Activated CD4-positive, alpha-beta T cell treated with anti-CD3 and anti-CD28 coated beads, Interleukin-2, amount 50 U/mL, for 1 hour (primary cell): ENCODE measurements at places on chromosomes 4 and X.

DNA sequence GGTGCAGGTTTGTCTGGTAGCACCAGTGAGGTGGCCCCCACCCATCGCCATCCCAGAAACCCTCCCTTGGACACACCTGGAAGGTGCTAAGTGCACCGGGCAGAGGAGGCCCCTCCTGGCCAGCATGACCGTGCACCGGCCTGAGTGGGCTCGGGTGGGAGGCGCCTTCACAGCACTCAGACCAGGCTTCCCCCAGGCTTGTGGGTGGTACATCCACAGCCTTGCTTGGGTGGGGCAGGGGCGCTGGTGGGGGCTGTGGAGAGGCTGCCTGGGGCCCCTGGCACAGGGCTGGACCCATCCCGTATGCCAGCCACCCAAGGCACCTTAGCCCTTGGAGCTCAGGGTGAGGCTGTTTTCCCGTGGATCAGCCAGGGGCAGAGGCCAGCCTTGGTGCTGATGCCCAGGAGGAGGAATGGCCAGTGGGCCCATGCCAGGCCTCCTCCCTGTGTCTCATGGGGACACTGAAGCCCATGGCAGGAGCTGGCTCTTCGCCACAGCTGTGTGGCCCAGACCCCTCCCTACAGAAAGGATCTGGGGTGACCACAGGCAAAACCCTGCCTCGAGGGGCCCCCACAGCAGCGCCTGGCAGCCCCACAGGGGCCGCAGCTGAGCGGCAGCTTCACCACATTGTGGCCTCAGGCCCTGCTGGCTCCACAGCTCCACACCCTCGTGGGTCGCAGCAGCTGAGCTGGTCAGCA, 21.4 kb downstream of the NKX1-1 start:
- no peak for DNase-seq

DNA sequence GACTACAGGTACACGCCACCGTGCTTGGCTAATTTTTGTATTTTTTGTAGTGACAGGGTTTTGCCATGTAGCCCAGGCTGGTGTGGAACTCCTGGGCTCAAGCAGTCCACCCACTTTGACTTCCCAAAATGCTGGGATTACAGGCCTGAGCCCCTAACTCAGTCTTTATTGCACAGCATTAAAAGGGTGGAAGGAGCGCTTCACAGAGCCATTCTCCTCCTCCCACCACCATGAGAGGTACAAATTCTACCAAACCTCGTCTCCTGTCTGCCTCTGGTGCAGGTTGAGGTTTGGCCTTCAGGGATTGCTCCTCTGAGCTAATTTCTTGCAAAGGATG, 52.3 kb downstream of the TLR10 start:
- DNase-seq, result no peak

GRCh38 chrX:119249891-119250290, 13.8 kb downstream of the PGRMC1 start:
- no peak for DNase-seq

GRCh38 chr4:95549246-95550114, 707 bp upstream of the UNC5C start:
- DNase-seq, result no peak

DNA sequence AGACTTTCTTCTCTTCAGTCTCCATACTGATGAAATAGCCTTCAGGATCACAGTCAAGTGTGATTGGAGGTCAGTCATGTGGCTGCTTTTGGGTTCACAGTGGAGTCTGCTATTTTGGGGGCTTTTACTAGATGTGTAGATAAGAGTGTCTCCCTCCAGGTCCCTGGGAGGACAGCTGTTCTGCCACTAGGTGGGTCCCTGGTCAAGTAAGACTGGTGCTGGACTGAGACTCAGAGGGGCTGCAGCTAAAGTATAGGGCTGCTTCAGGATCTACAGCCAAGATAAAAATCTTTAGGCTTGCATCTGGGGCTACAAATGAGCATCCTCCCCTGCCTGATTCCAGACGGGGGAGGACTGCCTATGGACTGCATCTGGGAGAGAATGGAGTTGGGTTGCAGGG, 200.7 kb upstream of the ANKRD50 start:
- DNase-seq, result no peak

DNA sequence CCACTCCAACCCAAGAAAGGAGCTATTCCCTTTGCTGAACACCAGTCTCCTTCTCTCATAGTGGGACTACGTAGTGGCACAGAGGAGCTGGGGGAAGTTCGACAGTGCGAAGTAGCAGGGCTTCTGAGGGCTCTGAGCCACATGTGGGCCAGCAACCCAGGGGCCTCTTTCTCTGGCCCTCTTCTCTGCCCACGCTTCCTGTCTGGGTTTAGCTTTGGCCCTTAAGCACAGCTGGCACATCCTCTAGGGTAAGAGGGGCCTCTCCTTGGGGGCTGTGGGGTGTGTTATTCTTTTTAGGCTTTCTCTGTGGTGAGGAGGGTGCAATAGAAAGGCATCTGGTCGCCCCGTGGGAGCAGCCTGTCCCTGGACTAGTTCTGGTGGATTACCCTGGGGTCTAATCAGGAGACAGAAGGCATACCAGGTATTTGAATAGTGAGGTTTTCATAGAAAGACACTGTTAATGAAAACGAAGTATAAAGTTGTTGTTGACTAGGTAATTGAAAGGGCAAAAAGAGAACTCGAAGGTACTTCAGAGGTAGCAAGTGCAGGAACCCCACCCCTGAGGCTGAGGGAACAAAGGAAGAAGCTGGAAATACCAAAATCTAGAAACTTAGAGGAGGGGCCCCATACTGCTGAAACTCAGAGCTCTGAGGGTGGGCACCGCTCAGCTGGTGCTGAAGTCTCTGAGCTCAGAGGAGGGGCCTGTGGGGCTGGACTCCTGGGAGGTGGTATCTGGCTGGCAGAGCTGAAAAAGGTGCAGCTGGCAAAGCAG, 151.9 kb upstream of the RPS6KA3 start:
- DNase-seq, result no peak

GRCh38 chr4:6229095-6229494, 28.7 kb upstream of the JAKMIP1 start:
- no peak for DNase-seq

GRCh38 chrX:14032406-14032805, 2.7 kb upstream of the GEMIN8 start:
- DNase-seq, result peak; percentile 45

DNA sequence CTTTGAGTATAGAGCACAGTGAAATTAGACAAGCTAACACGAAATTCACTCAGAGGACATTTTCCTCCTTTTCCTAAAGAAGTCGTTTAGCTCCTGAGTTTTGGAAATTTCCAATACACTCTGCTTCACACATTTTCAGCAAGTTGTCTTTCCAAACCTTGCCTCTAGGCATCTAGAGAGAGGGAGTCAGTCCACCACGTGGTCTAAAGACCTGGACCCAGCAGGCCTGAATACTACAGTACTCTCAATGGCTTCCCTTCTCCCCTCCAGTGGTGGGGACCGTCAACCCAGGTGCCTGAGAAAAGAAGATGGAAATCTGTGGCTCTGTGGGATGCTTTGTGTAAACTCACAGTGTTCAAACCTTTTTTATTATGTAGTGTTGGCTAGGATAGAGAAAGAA, 13.9 kb upstream of the SCML2 start:
- DNase-seq, result no peak
